ENCODE measurements at places on chromosomes 6 and 20. TPM values are rescaled to one million over a fixed set of nuclear protein-coding genes. Genes with fewer than 3 reads are reported as not detected.

The CEP250 gene
- 50.5 TPM for total RNA-seq

The PI16 gene
- total RNA-seq = 0.59 TPM

The ECT2L gene
- total RNA-seq = not detected

The DEFB114 gene
- total RNA-seq = not detected

The SNAP25 gene
- 5.6 TPM for total RNA-seq

The TRIM40 gene
- not detected for total RNA-seq

The CST2 gene
- total RNA-seq = not detected

The COL12A1 gene
- total RNA-seq = 534 TPM

The AAR2 gene
- total RNA-seq = 16.9 TPM

The NKX2-2 gene
- total RNA-seq = not detected

The CPNE1 gene
- total RNA-seq = 144 TPM

The RBBP8NL gene
- total RNA-seq = not detected

The C20orf96 gene
- 4.1 TPM for total RNA-seq

The OOEP gene
- total RNA-seq = not detected

The RAD21L1 gene
- total RNA-seq = 0.59 TPM

The RBPJL gene
- total RNA-seq = not detected

The PABPC1L gene
- 19.2 TPM for total RNA-seq

The IRAK1BP1 gene
- 3.2 TPM for total RNA-seq

The CALHM4 gene
- not detected for total RNA-seq

The FKBP5 gene
- 1.8 TPM for total RNA-seq

The DSN1 gene
- 12.6 TPM for total RNA-seq

The TRIM10 gene
- total RNA-seq = not detected

The PDYN gene
- not detected for total RNA-seq

The RNF8 gene
- total RNA-seq = 19.3 TPM

The CLPSL2 gene
- not detected for total RNA-seq

The HFE gene
- total RNA-seq = 24.6 TPM

The PPP1R11 gene
- 17.2 TPM for total RNA-seq
